ELF-1 (cell line): ENCODE measurements at places on chromosomes 13 and 19.

- DNase-seq: no peak
Observed at GRCh38 chr13:98741741-98742435, 10.6 kb downstream of the SLC15A1 start.

- DNase-seq: no peak
Observed at GRCh38 chr13:112887557-112887991, 81.4 kb upstream of the MCF2L start.

GRCh38 chr19:21824679-21825078 is 11.3 kb downstream of the ZNF43 start:
- DNase-seq: no peak

- no peak for DNase-seq
Observed at GRCh38 chr19:33780251-33780650, 16.4 kb upstream of the KCTD15 start.

DNA sequence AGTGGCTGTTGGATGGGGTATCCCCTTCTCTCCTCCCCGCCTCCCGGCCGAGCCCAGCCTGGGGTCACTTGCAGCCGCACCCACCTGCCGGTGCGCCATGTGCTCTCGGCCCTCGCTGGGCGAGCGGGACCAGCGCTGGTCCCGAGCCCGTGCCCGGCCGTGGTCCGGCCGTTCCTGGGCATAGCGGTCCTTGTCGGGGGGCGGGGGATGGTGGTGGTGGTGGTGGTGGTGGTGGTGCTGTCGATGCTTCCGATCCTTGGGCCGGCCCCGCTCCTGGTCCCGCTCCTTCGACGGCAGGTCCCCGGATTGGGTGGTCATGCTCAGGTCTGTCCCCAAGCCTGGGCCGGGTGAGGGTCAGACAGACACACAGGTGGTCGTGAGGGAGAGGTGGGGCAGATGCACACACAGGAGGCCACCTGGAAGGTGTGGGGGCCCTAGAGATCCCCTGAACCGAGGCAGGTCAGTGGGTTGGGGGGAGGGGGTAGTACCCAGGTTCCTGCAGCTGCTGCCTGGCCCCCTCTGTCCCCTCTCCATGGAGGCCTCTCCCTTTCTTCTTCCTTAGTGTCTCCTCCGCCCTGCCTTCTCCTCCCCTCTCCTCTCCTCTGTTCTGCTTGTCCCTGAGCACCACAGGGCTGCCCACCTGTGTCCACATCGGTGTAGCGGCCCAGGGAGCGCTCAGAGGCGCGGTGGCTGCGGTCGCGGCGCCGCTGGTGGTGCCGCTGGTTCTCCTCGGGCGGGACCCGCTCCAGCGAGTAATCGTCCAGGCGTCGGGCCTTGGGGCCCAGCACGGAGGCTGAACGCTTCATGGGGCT is 58.7 kb downstream of the IER2 start:
- DNase-seq: peak; percentile 17

DNA sequence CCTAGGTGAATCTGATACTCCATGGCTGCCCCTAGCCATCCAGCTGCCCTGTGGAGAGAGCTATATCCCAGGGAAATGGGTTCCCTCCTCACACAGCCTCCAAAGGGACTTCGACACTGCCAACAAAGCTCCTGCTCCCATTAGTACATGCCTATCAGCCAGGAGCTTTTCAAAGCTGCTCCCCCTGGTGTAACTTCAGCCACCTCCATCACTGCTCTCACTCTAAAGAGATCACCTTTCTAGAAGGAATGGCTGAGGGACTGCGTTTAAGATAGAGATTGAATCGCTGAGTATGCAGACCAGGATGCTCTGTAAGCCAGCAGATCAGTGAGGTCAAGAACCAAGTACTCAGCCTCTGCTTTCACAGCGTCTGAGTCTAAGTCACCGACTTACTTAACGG is 213.7 kb downstream of the NALCN start:
- peak; percentile 45 for DNase-seq

DNA sequence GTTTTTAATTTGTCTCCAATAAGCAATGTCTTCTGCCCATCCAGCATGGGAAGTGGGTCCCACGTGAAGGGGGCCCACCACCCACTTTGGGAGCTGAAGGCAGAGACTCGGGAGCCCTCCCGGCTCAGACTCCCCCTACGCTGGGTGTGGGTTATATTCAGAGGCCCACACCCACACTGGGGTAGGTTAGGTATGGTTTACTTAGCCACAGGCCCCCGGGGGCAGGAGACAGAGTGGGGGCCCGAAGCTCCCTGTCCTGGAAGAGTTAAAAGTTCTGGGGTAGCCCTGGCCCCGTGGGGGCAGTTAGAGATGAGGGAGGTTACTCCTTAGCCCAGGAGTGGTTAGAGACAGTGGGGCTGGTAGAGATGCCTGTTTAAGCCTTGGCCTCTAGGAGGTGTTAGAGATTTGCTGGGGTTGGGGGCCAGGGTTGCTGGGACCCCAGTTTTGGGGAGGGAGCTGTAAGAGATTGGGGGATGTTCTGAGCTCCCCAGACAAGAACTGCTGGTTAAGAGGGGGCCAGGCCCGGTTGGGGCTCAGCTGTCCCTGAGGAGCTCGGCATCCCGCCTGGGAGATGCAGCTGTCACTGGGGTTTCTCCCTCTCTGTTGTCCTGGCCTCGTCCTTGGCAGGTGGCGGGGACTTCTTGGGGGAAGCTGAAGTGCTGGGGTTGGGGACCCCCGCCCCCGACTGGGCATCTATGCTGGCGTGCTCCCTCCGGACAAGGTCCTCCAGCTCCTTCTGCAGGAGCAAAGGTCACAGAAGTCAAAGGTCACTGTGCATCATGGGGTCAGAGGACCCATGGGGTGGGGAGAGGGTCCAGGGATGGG is 712 bp upstream of the RINL start:
- no peak for DNase-seq

DNA sequence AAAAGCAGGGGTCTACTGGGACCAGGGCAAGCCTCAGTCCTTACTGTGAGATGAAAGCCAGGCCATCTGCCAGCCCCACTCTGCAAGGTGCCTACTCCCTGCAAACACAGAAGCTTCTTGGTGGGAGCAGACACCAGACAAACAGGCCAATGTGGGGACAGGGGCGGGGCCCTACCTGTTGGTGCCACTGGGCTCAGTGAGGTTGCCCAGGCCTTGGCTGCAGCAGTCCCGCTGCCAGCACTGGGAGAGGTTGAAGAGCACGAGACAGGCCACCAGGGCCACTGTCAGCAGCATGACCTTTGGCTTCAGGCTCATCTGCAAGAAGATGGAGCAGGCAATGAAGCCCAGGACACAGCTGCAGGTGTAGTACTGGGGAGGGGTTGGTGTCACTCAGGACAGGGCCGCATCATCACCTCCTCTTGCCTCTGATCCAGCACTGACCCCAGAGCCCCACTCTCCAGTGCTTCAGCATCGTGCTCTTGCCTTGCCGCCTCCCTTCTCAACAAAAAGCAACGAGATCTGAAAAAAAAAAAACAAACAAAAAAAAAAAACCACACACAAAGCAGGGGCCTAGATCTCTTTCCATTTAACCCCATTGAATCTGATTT is 72.6 kb downstream of the NBEA start:
- peak; percentile 27 for DNase-seq

DNA sequence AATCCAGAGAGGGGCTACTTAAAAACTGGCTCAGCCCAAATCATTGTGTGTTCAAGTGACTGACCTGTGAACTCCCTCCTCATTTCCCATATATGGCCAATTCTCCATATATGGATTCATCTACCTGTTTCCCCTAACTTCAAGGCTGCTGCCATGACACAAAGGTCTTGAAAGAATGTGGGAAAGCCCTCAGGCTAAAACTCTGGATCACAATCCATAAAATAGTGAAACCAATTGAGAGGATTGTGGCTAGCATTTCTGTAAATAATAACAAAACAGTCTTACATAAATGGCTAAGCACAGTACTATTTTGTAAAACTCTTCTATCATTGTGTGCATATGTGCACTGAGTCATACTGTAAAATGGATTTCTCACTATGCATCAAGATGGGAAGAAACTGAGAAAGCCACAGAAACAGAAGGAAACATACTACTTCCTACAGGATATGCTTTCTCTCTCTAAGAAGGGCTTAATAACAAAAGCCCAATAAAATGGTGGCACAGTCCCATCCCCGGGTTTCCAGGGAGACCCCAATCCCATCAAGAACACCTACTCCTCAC is 80.5 kb downstream of the FOXO1 start:
- DNase-seq: peak; percentile 52

- DNase-seq: no peak
Observed at GRCh38 chr19:46761418-46761831, 15.2 kb upstream of the STRN4 start.

- DNase-seq: no peak
Observed at GRCh38 chr19:48455908-48456562, 661 bp downstream of the KCNJ14 start.

DNA sequence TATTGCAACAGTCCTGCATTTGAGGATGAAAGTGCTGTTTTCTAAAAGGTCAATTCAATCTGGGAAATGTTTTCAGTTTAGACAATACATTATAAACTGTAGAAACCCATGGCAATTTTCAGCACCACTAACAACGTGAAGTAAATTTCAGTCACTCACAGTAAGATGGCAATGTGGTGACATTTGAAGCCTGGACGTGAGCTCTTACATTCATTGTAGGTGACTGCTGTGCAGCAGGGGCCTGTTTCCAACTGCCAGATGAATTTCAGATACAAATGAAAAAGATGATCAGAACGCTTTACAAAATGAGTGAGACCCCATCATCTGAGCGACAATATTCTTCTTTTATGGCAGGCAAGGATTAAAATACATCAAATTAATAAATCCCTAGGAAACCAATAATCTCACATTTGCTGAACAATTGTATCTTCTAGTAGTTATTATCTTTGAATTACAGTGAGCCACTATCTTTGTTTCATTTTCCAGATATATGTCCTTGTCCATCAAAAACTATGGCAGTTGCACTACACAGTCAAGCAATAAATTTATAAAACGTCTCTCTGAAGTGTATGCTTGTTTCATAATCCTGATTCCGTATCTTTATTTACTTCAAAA is 1816.8 kb downstream of the OLFM4 start:
- DNase-seq: no peak

DNA sequence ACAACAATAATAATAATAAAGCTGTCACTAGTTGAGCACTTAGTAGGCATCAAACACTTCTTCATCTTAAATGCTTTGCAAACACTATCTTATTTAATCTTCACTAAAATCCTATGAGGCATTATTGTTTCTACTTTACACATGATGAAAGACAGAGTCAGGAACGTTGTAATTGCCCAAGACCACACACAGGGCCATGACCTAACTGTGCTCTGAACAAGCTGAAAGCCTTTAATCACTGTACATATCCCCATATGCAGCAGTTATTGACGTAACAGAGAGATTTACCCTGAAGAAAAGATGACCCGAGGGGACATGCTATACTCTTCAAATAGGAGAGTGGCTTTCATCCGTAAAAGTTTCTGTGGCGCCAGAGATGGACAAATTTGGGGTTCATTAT is 53.0 kb downstream of the SACS start:
- DNase-seq: no peak

- DNase-seq: peak; percentile 83
Observed at GRCh38 chr13:75876142-75877050, 240.3 kb downstream of the LMO7 start.

DNA sequence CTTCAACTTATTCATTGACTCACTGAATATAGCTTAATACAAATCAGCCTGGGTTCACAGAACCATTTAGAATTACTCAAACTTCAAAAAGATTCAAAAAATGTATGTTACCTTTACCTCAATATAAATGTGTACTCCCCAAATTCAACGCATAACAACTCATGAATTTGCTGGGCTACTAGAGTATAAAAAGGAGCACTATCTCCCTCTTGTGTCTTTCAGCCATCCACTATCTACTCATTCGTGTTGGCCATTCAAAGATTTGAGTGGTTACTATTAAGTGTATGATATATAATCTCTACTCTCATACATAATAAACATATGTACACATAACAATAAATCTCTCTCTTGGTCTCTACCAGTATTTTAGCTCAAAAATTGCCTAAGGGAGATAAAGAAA is 20.3 kb downstream of the INTS6 start:
- DNase-seq: no peak

DNA sequence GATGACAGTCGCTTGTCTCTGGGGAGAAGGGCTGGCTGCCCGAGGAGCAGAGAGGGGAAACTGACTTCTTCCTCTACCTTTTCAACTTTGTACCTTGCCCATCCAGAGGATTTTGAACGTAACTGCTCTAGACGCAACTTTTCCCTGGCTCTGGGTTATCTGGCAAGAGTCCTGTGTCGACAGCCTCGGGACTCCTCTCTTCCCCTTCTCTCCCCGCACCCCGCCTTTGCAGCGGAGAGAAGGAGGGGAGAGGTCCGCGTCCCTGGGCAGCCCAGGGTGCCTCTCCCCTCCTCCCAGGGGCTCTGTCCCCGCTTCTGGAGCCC is 574 bp downstream of the SH3GL1 start:
- no peak for DNase-seq

GRCh38 chr19:42461700-42462324 is 19.1 kb upstream of the CXCL17 start:
- no peak for DNase-seq

- DNase-seq: no peak
Observed at GRCh38 chr19:3323026-3323425, 43.4 kb upstream of the NFIC start.

DNA sequence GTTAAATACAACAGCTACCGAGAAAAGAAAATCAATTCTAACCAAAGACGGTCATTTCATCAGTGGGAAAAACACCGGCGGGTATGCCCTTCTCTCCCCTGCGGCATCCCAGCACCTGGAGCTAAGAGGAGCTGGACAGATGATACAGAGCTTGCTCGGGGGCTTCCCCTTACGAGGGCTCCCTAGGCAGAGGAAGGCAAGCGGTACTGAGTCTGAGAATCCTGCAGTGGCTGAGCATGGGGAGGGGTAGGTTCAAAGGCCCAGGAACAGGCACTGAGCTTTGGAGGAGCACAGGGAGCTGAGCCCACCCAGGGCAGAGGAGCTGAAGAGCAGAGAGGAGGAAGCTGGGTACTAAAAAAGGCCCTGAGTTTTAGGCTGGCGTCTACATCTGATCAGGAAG is 12.7 kb downstream of the STK24 start:
- no peak for DNase-seq

DNA sequence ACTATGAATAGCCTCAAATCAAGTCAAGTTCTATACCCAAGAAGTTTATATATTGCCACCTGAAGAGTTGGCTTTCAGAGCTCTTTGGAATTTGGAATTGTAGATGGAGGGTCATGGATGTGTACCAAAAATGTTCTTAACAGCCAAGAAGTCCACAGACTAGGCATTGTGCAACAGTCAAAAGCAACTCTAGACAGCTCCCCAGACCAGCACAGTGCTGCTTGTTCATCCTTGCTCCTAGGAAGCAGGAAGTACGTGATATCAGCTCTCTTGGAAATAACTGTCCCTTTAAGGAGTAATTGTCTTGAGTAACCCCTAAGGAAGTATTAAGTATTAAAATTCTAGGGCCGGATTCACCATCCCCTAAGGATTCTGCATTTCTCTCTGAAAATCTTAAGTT is 30.7 kb upstream of the IL17D start:
- DNase-seq: no peak

DNA sequence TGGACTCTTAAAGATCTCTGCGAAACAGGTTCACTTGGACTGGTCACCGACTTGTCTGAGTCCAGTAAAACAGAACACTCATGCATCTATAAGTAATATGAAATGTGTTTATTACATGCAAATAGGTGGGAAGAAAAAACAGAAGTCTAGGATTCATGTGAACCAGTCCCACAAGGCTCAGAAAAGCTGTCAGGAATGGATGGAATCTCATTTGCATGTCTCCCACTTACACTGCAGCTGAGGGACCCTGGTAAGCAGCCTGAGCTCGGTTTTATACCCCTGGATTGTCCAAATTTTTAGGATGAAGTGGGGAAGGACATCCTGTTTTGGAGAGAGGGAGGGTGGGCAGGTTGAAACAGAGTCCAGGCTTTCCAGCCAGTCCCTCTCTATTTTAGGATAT is 1545.1 kb upstream of the PCDH20 start:
- DNase-seq: no peak
